ENCODE measurements at places on chromosomes 1 and 21.

GRCh38 chr1:118992868-118993699 is 4.9 kb upstream of the TBX15 start:
- DNase-seq: no peak

- DNase-seq: no peak
These were observed 101.4 kb upstream of the RGS1 start for GRCh38 chr1:192474080-192474683.

DNA sequence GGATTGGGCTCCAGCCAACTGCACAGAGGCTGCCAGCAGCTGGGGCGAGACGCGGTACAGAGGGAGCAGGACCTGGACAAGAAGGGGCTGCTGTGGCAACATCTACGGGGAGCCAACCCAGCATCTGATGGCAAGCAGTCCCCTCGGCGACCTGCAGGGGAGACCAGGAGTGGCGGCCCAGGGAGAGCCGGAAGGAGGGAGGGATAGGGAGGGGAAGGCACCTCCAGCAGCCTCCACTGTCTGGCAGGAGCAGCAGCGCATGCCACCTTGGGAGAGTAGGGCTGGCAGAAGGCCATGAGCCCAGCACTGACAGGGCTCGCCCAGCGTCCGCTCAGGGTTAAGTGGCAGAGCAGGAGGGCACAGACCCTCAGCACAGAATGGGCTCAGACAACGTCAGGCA is 17.3 kb downstream of the CHD5 start:
- no peak for DNase-seq

GRCh38 chr1:53645690-53646078 is 93.3 kb downstream of the GLIS1 start:
- no peak for DNase-seq

- DNase-seq: no peak
These were observed 106.7 kb upstream of the C21orf91 start for GRCh38 chr21:17925899-17926298.

- no peak for DNase-seq
These were observed 68.9 kb upstream of the TSPAN2 start for GRCh38 chr1:115158181-115158580.

All from RCC 7860 (cell line).